ACHN (cell line): ENCODE measurements at places on chromosomes 3 and 15.
A peak's percentile ranks its signal among the peaks of the same experiment; 100 is the strongest.

DNA sequence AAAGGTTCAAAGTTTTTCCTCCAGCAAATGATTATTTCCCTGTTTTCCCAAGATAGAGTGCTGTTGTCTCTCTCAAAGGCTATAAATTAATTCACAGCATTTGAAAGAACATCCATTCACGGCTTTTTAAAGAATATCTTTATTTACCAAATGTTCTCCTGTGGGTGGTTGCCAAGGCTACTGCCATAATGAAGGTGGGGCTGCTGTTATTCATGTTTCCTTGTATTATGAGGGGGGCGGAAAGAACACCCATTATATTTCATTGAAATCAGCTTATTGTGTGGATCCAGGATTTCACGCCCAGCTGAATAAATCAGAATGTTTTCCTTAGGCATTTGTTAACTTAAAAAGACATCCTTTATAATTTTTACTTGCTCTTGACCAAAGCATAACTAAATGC, 10.1 kb downstream of the SRP14 start:
- DNase-seq, result no peak

DNA sequence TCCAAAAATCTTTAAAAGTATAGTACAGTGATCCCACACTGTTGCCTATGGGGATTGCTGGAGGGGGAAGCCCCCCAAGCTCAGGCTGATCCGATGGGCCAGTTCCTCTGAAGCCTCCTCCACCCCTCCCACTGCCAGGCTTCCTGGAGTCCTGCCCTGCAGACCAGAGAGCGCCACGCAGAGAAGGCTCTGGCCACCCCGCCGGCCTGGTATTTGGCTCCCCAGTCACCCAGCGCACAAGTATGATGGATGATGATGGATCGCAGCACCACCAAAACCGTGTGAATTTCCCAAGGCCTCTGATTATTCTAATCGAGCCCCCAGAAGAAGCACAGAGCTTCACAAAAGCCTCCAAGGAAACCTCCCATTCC, 259.0 kb downstream of the MECOM start:
- no peak for DNase-seq

- DNase-seq, result no peak
Measured at GRCh38 chr3:188389711-188390342, 235.9 kb downstream of the LPP start.

- no peak for DNase-seq
Measured at GRCh38 chr3:104397713-104398112, 969.0 kb upstream of the ALCAM start.

DNA sequence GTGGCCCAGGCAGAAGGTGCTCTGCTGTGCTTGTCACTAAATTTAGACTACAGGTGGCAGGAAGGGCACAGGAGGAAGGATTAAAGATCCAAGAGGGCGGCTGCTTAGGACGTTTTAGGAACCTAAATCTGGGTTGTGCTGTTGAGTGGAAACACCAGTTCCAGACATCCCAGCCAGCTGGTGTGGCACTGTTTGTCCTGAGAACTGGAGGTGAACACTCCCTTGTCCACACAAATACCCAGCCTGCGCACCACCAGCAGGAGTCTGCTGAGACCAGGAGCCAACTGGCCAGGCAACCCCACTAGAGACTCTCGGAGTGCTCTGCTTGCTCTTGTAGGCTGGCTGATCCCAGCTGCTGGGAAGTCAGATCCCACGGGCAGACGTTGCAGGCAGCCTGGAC, 30.3 kb upstream of the UACA start:
- no peak for DNase-seq

DNA sequence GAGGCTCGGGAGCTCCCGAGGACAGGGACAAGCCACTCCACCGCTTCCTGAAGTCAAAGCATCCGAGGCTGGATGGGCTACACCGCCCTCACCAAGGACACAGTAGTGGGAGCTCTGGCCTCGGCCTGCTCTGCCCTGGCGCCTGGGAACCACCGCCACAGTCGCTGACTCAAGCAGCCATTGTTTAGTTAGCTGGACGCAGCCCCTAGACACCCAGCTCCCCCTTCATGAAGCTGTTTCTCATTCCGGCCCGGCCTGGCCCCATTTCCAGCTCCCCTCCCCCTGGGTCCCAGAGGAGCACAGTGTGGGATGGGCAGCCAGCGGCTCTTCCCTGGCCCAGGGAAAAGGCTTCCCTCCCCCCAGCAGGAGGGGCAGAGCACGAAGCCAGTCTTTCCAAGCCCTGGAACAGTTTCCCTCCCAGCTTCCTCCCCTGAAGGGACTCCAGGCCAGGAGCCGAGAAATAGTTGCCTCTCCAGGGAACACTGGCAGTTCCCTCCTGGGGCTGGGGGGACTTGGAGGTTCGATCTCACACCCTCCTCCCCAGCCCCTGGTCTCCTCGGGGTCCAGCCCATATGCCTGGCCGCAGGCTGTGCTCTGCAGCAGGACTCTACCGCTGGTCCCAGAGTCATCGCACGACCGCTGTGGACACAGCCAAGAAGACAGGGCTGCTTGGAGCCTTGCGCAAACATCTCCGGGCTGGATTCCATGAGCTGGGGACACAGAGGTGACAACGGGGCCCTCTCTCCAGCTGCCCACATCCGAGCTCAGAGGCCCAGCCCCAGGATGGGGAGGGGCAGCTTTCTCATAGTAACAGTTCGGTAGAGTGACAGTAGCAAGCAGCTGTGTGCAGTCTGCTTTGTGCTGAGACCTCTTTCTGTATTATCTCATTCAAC, 10.0 kb downstream of the PLXND1 start:
- no peak for DNase-seq

- peak; percentile 41 for DNase-seq
Measured at GRCh38 chr3:175526609-175527280, 667.6 kb downstream of the NAALADL2 start.

DNA sequence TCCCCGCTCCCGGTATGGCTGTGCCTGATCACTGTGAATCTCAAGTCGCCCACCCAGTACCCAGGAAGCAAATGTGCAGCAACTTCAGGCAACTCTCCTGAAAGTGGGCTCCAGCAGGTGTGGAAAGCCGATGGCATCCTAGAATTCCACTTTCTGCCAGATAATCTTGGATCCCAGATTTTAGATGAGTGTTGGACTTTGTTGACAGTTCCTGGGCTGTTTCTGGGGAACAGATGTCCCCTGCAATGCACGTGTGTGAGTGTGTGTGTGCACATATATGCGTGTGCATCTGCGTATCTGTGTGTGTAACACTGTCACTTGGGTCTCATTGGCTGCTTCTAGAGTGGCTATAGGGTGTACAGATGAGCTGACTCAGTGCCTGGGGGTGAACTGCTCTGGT, 59.0 kb downstream of the FEM1B start:
- no peak for DNase-seq

GRCh38 chr3:127949446-127950055, 34.5 kb downstream of the KBTBD12 start:
- DNase-seq, result no peak

DNA sequence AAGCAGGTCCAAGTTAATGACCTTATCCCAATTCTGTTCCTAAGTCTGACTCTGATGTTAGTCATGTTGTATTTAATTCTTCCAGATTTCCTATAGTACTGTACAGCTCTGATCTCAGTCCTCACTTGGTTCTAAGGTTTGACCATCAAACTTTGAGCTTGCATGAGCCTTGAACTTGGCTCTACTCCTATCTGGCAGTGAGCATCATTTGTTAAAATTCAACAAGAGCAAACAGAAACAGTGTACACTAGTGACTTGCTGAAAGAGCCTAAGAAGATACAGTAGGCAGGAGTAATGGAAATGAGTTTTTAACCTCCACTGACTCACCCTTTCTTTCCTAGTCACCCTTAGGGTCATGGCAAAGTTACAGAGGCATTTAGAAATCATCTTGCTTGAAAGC, 451.1 kb upstream of the TPRG1 start:
- DNase-seq, result peak; percentile 4

- no peak for DNase-seq
Measured at GRCh38 chr3:195736866-195737490, 16.2 kb downstream of the MUC20 start.

DNA sequence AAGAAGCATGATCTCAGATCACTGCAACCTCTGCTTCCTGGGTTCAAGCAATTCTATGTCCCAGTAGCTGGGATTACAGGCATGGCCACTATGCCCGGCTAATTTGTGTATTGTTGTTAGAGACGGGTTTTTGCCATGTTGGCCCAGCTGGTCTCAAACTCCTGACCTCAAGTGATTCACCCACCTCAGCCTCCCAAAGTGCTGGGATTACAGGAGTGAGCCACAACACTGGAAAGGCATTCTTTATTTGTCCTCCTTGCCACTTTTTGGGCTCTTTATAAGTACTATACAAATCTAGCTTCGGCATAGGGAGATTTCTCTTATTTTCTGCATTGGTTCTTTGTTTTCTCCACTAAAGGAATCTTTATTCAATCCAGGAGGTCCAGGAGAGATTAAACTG, 18.6 kb downstream of the CMTM8 start:
- no peak for DNase-seq

- DNase-seq, result no peak
Measured at GRCh38 chr3:66299891-66300290, 79.1 kb downstream of the SLC25A26 start.

GRCh38 chr3:177898185-177898584, 638.1 kb upstream of the KCNMB2 start:
- no peak for DNase-seq

- DNase-seq, result no peak
Measured at GRCh38 chr3:157029365-157029790, 130.6 kb downstream of the CCNL1 start.

GRCh38 chr15:90893175-90894090, 9.1 kb downstream of the FES start:
- DNase-seq, result no peak

DNA sequence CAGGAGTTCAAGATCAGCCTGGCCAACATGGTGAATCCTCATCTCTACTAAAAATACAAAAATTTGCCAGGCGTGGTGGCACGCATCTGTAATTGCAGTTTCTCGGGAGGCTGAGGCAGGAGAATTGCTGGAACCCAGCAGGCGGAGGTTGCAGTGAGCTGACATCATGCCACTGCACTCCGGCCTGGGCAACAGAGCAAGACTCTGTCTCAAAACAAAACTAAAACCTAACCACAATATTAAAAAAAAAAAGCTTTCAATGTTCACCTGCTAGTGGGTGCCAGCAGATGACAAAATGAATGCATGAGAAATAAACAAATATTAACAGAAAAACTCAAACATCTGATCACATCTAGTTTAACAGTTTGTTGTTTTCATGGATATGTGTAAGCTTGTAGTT, 9.0 kb downstream of the SLC24A1 start:
- no peak for DNase-seq

DNA sequence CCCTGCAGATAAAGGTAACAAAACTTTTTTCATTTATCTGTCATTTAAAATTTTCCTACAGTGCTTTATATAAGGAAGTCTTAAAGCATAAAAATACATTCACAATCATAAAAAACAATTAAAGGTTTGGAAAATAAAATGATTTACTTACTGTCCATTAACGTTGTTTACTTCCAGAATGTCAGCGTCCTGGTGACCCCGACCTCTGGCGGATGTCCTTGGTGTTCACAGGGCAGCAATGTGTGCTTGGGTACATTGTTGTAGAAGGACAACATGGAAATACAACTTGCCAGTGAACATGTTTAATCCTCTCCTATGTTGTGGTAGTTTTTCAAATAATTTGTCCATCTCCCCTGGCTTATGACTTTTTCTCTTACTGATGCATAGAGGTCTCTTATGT, 168.8 kb upstream of the NDN start:
- DNase-seq, result no peak

- no peak for DNase-seq
Measured at GRCh38 chr15:56640549-56640948, 92.8 kb downstream of the ZNF280D start.

GRCh38 chr3:10170915-10171478, 6.3 kb downstream of the IRAK2 start:
- DNase-seq, result no peak

- no peak for DNase-seq
Measured at GRCh38 chr3:44359146-44359751, 20.7 kb downstream of the TCAIM start.

DNA sequence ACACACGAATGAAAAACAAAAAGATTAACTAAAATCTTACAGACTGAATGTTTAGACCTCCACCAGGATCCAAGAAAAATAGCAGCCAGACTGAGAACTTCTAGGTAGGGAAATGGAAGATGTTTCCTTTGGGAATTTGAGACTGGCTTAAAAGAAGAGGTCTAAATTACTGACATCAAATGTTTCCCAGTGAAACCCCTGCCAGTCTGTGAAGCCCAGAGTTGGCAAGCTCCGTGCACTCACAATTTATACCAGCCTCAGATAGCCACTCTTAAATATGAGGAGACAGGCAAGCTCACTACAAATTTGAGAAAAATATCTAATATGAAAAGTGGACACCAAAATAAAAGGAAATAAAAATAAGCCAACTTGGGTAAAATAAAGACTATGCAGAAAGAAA, 700.5 kb upstream of the ZNF385D start:
- DNase-seq, result no peak

DNA sequence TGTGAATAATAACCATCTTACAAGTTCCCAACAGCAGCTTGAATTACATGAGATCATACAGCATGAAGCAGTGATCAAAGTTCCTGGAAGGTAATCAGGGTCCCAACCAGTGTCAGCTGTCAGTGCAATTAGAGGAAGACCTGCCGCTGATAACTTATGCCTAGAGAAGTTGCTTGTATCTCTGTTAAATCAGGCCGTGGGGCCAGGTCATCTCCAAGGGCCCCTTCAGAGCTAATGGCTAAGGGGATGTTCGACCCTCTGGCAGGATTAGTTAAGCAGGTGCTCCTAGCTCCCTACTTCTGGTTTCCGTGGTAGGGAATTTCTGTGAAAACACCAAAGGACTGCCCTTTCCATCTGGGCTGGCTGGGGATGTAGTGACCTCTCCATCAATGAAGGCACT, 251.0 kb downstream of the FAM43A start:
- DNase-seq, result no peak

DNA sequence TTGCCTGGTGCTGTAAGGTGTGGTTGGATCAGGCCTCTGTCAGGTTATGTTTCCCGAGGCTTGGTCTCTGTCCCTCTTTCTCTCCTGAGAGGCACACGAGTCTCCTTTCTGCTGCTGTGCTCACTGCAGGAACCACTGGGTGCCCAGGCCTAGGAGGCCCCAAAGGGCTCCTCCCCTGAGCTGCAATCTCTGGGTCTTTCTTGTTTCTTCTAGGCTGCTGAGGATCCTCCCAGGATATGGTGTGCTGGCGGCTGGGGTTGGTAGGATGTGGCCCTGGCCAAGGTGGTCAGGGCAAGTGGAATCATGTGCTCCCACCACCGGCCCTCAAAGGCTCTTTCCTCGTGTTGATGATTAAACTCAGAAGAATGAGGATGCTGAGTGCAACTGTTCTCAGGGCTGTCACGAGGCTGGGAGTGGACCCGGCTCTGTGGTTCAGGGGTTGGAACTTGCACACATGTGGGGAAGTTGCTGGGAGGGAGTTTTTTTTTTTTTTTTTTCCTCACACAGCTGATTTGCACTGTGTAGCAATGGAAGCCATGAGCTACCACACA, 43.6 kb upstream of the CTSH start:
- DNase-seq, result peak; percentile 98

DNA sequence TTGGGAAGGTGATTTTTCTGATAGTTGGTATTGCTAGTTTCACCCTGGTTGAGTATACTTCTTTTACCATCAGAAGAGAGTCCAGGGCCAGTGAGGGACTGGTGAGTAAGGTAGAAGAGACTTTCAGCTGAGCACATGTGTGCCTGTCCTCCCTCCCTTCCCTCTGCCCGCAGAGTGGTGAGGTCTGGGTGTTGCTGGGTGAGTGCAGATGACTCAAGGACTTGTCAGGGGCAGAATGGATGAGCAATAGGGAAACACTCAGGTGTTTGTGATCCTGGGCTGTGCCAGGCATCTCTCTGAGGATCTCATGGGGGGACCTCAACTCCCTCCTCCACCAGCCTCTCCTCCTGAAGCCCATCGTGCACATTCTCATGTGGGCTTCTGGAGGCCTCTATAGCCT, 76.0 kb upstream of the GSK3B start:
- peak; percentile 68 for DNase-seq

- DNase-seq, result peak; percentile 83
Measured at GRCh38 chr3:111577798-111578685, 17.1 kb downstream of the ZBED2 start.
